Stimulated activated CD8-positive, alpha-beta memory T cell treated with anti-CD3 and anti-CD28 coated beads, Interleukin-2, amount 100 ng/mL, for 1 hour (primary cell): ENCODE measurements at places on chromosomes 11 and 22.

DNA sequence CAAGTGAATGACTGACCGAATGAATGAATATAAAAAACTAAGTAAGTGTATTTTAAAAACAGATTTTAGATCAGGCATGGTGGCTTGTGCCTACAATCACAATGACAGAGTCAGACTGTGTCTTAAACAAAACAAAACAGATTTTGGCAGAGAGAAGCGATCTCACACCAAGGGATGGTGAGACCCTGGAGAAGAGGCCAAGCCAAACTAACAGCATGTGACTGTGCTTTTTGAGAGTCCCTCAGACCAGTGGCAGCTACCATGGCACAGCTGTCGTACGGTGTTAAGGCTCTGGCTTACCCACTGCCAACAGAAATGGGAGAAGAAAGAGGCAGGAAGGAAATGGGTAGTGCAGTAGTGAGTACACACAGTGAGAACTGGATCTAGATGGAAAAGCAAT lies 60.6 kb downstream of the SGSM3 start:
- DNase-seq, result no peak

DNA sequence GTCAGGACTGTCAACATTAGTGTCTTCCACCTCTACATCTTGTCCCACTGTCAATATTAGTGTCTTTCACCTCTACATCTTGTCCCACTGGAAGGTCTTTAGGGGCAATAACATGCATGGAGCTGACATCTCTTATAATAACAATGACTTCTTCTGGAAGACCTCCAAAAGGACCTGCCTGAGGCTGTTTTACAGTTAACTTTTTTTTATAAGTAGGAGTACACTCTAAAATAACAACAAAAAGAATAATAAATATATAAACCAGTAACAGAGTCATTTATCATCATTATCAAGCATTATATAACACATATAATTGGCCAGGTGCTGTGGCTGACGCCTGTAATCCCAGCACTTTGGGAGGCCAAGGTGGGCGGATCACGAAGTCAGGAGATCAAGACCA lies 57.5 kb downstream of the PAK1 start:
- DNase-seq, result no peak

DNA sequence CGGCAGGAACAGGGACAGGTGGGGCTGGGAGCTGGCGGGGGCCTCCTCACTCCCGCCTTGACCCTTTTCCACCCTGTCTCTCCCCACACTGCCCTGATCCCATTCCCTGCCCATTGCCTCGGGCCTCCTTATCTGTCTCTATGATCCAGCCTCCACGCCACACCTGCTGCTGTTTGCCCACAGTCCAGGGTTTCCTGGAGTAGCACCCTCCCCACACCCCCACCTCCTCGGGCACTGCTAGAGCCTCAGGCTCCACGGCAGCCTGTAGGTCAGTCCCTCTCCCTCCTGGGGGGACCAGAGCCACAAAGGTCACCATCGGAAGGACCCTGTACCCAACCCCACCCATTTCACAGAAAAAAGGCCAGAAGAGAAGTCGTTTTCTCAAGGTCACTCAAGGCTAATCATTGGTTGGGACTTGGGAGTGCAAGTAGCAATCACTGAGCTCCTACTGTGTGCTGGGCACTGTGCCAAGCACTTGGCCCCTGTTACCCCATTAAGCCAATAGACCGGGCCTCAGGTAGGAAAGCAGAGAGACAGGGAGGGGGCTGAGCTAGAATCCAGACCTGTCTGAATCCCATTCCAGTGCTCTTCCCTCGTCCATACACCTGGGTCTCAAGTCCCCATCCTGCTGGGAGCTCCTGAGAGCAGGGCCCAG lies 71.8 kb downstream of the PDE2A start:
- DNase-seq, result no peak

DNA sequence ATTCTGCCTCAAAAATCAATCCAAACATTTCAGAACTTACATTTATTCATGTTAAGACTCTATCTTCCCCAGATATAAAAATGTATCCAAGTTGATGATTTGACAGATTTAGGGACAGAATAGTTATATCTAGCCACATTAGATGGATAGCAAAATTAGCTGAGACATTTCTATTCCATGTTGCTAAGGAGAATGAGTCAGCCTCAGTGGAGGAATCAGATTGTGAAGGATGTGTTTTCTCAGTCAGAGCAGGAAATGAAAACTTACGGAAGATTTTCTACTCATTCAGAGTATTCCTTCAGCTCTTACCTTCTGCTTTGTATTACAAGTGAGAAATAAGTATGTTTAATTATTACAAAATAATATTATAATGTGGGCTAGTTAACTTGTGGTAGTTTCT lies 556.3 kb upstream of the ANO3 start:
- DNase-seq, result no peak

- DNase-seq, result no peak
Measured at GRCh38 chr11:132999516-132999915, 532.8 kb downstream of the OPCML start.

DNA sequence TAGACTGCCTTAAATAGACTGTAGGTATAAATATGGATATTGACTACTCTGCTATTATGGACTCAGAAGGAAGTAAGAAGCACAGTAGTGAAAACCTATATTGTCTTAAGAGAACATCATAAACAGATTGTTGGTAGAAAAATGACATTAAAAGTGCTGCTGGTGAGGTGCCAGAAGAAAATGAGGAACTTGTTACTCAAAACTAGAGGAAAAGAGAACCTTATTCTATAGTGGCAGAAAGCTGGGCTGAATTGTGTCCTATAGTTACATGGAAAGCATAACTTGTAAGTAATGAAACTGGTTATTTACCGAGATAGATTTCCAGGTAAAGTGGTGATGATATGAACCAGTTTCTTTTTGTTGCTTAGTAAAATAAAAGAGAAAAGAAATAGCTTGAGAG lies 109.7 kb upstream of the CTSC start:
- DNase-seq, result no peak

DNA sequence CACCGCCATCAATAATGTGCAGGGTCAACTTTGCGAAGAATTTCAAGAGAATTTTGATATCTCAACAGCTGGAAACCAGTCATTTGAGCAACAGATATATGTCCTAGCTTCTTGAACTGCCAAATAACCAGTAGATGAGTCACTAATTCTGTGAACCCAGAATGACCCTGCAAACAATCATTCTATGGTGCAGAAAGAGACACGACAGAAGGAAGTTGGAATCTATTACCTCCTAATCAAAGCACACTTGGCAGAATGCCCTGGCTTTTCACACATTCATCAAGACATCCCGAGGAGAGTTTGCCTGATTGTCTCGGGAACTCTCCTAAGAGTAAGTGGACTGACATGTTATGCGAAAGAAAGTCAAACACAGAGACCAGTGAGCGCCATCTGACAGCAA lies 621.1 kb downstream of the OPCML start:
- DNase-seq, result no peak

- no peak for DNase-seq
Measured at GRCh38 chr11:71080239-71081097, 171.9 kb downstream of the SHANK2 start.

DNA sequence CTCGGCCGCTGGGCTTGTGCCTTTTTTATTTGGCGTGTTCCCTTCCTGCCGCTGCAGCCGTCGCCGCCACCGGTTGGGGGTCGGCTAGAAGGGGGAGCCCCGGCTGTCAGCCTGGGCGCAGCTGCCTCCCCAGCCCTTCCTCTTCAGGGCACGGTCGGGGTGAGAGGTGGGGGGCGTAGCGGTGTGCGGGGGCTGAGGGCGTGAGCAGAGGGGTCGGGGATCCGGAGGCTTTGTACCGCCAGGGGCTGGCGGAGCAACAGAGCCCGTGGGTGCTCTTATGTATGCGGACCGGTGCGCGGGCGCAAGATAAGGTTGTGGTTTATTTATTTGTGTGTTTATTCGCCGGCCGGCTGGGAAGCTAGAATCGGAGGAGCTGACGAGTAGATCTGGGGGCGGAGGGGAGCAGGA lies 477 bp downstream of the ZBTB16 start:
- DNase-seq, result no peak

DNA sequence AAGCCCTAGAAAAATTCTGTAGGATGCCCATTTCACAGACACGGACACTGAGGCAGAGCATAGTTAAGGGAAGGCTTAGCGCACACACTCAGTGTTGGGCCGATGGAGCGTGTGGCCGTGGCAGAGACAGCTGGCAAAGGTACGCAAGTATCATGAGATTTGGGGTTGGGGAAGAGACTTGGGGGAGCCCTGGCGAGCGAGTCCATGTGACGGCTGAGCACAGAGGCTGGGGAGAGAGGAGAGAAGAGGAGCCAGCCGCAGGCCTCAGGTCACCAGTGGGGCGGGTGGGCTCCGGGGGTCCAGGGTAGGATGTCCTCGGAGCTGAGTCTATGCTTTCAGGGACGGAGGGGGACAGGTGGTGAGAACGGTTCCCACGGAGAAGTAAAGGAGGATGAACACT lies 311.3 kb downstream of the CTTN start:
- no peak for DNase-seq
